ENCODE measurements at places on chromosomes 3 and 15.
A peak's percentile ranks its signal among the peaks of the same experiment; 100 is the strongest.

DNA sequence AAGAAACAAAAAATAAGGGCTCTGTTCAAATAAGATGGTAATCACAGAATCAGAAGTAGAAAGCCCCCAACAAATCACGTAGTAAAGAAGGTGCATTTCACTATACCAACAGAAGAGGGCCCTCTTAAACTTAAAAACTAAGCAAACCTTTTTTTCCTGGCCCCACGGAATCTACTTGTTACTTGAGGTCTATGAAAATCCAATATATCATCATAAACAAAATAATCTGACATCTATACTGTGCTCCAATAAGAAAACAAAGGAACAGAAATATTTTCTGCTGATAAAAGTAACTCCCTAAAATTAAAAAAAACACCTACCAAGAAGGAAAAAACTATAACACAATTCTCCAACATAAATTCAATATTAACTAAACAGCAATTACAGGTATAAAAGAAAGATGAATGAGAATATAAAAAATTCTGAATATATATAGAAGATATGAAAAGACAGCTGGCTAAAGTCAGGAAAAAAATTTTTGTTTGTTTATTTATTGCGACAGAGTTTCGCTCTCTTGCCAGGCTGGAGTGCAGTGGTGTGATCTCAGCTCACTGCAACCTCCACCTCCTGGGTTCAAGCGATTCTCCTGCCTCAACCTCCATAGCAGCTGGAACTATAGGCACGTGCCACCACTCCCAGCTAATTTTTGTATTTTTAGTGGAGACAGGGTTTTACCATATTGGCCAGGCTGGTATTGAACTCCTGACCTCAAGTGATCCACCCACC lies 81.8 kb downstream of the CLASP2 start:
- DNase-seq, result no peak

- DNase-seq, result no peak
Observed at GRCh38 chr3:77042343-77042742, 2.4 kb downstream of the ROBO2 start.

DNA sequence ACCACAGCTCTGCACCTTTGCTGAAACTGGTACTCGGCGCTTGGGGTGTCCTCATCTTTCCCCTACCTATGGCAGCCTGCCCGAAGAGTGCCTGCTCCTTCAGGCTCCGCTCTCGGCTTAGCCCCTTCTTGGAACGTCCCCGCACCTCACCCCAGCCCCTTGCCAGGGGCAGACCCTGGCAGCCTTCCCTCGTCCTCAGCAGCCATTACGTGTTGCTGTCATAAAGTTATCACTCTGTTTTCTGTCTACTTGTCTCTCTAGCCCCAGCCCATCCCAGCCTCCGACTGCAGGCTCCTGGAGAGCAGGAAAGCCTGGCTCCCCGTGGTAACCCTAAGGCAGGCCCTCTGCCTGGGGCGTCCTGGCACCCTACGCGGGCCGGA lies 5.1 kb upstream of the BAHD1 start:
- no peak for DNase-seq

- no peak for DNase-seq
Observed at GRCh38 chr15:51121118-51121517, 26.4 kb upstream of the TNFAIP8L3 start.

DNA sequence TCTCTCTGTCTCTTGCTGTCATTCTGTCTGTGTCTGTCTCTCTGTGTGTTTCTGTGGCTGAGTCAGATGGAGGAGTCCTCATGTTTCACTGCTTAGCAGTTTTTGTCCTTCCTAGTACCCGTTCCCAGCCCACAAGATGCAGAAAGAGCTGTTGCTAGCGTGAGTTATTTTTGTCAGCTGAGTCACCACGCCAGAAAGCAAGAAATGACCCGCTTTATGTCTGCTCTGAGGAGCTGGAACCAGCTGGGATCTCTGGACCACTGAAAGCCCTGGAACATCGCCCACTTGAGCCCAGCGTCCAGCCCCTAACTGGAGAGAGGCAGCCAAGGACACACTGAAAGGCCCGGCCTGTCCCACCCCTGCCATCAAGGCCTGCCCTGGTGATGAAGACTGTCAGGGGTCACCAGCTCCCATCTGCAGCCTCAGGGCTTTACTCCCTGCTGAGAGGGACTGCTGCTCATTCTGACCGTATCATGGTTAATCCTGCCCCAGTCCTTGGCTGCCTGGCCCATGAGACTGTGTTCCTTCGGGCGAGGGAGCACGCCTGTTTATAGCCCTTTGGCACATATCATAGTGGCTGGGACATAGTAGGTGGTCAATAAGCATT lies 101.7 kb upstream of the TPM1 start:
- DNase-seq, result no peak

- DNase-seq, result no peak
Observed at GRCh38 chr15:85404176-85404917, 23.9 kb downstream of the AKAP13 start.

DNA sequence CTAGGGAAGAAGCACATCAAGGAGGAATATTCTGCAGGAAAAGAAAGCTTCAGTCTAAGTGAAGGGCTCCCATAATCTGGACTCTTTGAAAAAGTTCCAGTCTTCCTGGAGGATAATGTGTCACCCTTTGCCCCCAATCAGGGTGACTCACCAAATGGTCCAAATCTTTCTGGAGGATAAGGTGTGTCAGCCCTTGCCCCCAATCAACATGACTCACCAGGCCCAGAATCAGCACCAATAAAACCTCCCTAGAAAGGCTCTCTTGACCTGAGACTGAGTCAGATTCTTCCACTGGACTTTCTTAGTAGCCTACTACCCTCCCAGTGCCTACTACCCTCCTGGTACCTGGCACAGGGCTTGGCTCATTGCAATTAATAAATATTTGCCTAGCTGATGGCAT lies 9.5 kb upstream of the ARL14 start:
- no peak for DNase-seq

DNA sequence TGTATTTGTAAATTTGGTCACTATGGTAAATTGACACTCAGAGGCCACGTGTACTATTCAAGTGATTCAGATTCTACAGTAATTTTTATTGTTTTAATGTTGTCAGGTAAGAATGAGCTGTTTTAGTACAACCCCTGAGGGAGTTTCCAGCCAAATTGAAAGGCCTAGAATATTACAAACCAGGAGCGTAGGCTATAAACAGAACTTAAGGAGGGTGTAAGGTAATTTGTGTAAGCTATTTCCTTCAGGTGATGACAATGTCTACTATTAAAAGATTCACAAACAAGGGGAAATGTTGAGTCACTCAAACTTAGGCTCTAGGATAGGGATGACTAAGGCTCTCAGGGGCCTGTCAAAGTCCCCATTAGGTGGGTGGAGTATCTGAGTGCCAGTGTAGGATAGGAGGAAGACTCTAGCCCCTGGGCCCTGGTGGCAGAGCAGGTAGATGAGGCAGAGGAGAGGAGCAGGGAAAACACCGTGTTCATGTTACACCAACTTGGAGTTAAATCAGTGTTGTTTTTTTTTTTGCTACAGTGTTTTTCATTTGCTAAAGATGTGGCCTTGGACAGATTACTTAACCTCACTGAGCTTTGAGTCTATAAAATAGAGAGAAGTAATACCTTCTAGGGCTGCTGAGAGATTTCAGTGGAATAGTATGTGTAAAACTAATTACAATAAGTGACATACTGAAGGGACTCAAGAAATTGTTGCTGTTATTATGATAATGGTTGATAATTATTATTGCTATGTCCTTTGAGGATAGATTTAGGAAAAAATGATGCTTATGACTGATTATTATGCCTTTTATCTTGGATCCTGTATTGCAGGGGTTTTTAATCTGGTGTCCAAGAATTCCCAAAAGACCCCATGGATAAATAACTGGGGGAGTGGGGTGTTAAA lies 10.3 kb downstream of the TM4SF1 start:
- no peak for DNase-seq

DNA sequence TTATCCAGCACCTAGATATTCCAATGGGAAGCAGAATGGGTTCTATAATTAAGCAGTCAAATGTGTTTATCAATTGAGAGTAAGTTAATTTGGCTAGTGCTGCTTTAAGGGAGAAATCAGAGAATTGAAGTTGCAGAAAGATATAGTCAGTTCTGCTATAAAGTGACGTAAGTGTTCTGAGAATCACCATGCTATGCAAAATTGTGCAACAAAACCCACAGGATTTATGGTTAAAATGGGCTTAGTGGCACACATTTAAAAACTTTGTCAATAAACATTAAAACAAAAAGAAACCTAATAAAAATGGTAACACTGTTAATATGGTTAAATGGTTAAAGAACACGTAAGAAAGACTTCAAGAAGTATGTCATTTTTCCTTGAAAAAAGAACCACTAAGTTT lies 74.5 kb downstream of the TMEM108 start:
- no peak for DNase-seq

- no peak for DNase-seq
Observed at GRCh38 chr3:106381939-106382335, 513.1 kb upstream of the CBLB start.

GRCh38 chr3:169790687-169791429 lies 17.7 kb downstream of the MYNN start:
- no peak for DNase-seq

GRCh38 chr3:50268703-50269451 lies at the start of gene SEMA3B:
TSS of gene SEMA3B (plus strand) at chr3:50269147. CDS start at chr3:50269241, 94 bp downstream.
- DNase-seq, result no peak

- no peak for DNase-seq
Observed at GRCh38 chr15:101554115-101554915, 64.8 kb upstream of the PCSK6 start.

GRCh38 chr3:74561881-74562280 lies 52.6 kb downstream of the CNTN3 start:
- no peak for DNase-seq

- no peak for DNase-seq
Observed at GRCh38 chr3:19662486-19662885, 271.5 kb downstream of the EFHB start.

- DNase-seq, result peak; percentile 98
Observed at GRCh38 chr3:131688370-131688769, 185.6 kb upstream of the MRPL3 start.

DNA sequence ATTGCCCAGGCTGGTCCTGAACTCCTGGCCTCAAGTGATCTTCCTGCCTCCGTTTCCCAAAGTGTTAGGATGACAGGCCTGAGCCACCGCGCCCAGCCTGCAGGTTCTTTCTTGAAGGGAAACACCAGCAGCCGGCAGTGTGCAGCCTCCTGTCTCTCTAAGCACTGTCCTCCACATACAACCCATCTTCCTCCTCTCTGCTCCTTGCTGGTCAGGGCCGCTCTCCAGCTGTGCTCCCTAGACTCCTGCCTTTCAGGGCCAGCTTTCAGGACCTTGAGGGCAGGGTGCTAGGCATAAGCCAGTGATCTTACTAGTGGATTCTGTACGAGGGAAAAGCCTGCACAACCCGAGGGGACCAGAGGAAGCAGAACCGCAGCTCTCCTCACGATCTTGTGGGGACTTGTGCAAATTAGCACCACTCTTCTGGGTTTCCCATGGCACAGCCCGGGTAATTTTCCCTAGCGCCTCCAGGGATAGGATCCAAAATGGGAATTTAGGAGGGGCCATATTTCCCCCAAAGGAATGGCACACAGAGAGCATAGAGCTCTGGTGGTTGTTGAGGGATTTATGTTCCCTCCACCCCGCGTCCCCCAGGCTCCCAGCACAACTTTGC lies 18.2 kb upstream of the CORO2B start:
- DNase-seq, result no peak

- DNase-seq, result no peak
Observed at GRCh38 chr3:108311797-108312196, 15.4 kb downstream of the HHLA2 start.

GRCh38 chr3:123085932-123086627 lies 19.3 kb downstream of the PDIA5 start:
- DNase-seq, result no peak

- no peak for DNase-seq
Observed at GRCh38 chr3:168968609-168969008, 694.9 kb downstream of the MECOM start.

DNA sequence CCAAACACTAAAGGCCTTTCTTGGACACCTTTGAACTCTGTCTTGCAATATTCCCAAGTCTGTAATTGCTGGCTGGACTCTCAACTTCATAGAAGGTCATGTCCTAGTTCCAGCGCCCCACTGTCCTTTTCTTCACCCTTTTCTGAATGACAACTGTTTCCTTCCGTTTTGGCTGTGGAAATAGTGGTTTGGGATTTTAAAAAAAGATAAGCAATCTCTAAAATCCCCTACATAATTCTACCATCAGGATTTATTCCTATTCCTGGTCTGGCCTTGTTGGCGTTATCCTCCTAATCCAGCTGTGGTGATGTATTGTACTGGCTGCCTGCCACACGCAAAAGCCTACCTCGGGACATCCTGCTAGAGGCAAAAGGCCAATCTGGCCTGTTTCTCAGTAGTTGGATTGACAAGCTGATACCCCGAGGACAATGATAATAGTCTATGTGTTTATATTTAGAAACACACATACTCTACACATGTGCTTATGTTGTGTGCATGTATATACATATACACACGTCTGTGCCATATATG lies 440.3 kb upstream of the DPH6 start:
- DNase-seq, result no peak

DNA sequence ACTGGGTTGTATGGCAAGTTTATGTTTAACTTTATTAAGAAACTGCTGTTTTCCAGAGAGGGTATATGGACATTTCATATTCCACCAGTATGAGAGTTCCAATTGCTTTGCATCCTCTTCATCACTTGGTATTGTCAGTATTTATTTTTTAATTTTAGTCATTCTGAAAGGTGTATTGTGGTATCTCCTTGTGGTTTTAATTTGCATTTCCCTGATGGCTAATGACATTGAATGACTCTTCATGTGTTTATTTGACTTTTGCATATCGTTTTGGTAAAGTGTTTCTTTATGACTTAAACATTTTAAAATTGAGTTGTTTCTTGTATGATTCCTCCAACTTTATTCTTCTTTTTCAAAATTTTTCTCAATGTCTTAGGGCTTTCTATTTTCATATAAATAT lies 44.4 kb downstream of the IL1RAP start:
- DNase-seq, result no peak

- no peak for DNase-seq
Observed at GRCh38 chr3:105988540-105989212, 119.9 kb upstream of the CBLB start.

- DNase-seq, result no peak
Observed at GRCh38 chr3:160929595-160929994, 173.6 kb downstream of the PPM1L start.

- no peak for DNase-seq
Observed at GRCh38 chr15:30929064-30929669, 25.5 kb downstream of the FAN1 start.

GRCh38 chr3:186121278-186121677 lies 12.4 kb upstream of the ETV5 start:
- DNase-seq, result no peak

- DNase-seq, result no peak
Observed at GRCh38 chr15:64865998-64866520, 24.3 kb downstream of the PLEKHO2 start.

GRCh38 chr3:4582624-4583023 lies 89.5 kb downstream of the ITPR1 start:
- no peak for DNase-seq

DNA sequence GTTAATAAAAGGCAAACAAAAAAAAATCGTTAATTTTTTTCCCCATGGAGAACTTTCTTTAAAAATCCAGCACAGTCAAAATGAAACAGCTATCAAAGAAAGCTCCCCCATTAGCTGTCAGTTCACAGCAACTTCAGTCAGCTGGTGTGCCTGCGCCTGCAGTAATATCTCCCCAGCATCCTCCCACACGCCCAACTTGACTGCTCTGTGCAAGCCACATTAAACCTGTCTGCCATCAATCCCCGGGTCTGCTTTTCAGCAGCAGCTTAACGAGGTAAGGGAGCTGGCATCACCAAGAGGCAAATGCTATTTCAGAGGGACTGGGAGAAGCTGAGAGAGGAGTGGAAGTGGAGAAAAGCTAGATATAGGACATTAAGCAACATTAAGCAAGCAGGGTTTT lies 337.5 kb downstream of the GAP43 start:
- no peak for DNase-seq

GRCh38 chr3:128408693-128409623 lies 57.7 kb downstream of the DNAJB8 start:
- DNase-seq, result no peak

All from SK-N-MC (cell line).